Stomach (tissue), 19 donors: ENCODE measurements at places on chromosomes 4 and X.

GRCh38 chr4:85707611-85708010 is 232.7 kb downstream of the ARHGAP24 start:
- DNase-seq = no peak

DNA sequence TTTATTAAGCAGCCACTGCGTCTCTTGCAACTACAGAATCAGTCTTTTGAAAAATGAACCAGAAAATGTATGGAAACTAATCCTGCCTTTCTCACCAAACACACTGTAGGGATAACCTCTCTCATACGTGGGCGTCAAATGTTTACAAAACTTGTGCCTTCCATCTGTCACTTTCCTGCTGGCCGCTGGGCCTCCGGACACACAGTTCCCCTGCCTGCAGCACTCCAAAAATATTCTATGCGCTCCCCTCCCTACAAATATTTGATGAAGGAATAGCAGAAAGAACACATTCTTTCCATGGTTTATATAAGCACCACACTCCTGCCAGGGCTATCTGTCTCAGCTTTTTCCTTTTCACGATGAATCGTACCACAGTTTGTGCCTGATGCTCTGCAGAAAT is 14.9 kb upstream of the CYTL1 start:
- DNase-seq = no peak

- no peak for DNase-seq
Measured at GRCh38 chr4:38106886-38107514, 146.8 kb downstream of the PTTG2 start.

DNA sequence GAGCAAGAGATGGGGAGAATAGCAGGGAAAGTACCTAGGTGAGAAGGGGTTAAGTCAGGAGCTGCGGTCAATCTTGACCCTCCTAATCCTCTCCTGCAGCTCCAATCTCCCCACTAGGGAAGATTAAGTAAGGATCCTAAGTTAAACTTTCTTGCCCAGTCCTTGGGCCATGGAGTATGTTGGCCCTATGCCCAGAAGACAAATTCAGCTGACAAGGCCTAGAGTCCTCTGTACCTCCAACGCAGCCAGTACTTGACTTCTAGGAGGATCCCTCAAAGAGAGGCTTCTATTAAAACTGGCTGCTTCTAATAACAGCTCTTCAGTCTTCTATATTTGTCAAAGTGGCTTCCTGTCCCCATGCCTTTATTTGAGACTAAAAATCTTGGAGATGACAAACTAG is 1.4 kb downstream of the CLDN2 start:
- no peak for DNase-seq

- no peak for DNase-seq
Measured at GRCh38 chr4:110610620-110610939, 12.3 kb downstream of the PITX2 start.

DNA sequence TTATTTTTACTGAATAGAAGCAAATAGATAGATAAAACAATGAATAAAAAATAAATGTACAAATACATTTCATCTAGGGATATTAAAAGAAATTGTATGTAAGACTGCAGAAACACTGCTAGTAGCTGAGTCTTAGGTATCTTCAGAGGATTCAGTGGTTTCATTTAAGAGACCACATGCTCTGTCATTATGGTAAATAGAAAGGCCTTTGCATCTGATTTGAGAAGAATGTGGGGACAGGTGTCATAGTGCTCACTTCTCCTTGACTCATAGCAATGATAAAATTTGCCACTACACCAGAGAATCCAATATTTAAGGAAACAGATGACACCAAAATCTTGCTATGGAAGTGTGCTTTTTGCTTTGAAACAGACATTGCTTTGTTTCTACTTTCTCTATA is 59.8 kb upstream of the PPP1R2C start:
- DNase-seq = no peak

DNA sequence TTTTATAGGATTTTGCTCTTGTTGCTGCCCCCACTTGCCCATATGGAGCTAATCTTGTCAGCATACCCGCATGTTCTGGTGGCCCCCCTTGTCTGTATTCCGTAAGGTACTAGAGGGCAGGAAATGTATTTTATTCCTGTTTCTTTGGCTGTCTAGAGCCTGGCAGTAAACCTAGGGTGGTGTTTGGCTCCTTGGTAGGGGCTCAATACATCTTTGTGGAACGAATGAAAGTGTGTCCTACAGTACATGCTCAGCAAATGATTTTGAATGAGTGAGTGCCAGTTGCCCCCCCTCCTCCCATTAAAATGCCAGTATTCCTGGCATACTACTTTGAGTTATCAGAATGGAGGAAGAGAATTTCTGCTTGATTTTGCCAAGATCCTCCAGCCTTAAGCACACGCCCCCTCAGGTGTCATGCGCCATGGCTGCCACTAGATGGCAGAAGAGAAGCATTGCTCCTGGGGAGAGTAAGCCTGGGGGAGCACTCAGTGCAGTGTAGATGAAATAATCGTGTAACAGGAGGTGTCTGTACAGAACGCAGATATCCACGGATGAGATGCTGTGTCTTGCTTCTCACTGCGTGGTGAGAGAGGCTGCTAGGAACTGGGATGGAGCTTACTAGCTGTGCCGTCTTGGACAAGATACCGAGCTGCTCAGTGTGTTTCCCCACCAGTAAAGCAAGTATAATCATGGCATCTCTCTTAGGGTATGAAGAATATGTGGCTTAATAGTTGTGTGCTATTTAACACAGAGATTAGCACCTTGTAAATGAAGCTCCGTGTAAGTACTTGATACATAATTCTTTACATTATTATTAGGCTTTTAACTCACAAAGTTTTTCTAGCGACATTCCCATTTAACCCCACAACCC is 17.2 kb upstream of the RNF212 start:
- DNase-seq = peak; percentile 92

DNA sequence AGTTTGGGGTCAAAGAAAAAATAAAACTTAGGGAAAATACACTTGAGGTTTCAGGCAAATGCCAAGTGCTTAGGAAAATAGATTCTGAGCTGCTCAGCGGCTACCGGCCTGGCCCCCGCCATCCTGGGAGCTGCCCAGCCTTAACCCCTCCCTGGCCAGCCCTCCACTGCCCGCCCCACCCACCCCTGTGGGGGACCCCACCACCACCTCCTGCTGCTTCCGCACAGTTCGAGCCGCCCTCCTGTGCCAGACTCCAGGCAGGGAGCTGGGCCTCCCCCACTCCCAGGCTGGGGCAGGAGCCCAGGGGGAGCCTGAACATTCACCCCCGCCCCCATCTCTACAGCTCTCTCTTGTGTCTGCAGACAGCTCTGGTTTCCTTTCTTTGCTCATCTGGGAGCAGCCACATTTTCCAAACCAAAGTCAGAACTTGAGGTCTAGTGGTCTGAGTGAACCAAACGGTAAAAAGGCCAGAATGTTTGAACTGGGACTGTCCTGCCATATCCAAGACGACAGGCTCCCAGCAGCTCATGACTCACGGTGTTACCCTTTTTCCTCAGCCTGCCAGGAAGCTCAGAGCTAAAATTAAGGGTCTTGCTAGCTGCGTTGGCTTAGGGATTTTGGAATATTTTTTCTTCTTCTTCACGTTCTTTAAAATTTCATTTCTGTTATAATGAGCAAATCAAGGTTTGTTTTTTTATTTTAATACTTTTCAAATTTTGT is 4.7 kb upstream of the FGFR3 start:
- no peak for DNase-seq

GRCh38 chr4:150337734-150338133 is 244.2 kb upstream of the MAB21L2 start:
- DNase-seq = no peak

DNA sequence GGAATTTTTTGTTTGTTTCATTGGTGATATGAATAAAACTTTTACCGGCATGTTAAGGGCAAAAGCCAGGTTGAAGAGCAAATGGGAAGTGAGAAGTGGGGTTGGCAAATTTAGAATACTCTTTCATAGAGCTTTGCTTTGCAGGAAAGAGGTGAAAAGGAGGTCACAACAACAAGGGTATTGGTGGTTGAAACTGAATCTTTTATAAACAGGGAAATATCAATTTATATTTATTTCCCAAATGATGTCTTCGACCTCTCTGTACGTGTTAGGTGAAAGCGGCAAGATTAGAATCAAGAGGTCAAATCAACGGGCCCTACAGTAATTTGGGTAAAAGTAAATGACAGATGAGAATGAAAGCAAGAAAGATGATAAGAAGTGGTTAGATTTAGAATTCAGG is 3.4 kb downstream of the SMR3A start:
- no peak for DNase-seq

DNA sequence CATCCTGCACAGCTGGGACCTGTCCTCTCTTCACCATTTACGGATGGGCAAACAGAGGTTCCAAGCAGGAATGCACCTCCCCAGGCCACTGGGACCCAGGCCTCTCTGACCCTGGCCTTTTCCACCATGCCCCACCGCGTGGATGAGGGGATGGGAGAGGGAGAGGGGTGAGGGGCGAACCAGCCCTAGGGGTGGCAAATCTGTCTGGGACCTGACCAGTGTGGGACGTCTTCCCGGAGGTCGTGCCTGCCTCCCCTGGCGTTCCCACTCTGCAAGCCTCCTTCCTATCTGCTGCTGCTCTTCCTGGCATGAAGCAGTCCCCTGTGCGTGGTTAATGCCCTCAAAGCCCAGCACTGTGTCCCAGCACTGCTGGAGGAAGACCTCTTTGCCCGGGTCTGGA is 35.9 kb downstream of the ABLIM2 start:
- no peak for DNase-seq

DNA sequence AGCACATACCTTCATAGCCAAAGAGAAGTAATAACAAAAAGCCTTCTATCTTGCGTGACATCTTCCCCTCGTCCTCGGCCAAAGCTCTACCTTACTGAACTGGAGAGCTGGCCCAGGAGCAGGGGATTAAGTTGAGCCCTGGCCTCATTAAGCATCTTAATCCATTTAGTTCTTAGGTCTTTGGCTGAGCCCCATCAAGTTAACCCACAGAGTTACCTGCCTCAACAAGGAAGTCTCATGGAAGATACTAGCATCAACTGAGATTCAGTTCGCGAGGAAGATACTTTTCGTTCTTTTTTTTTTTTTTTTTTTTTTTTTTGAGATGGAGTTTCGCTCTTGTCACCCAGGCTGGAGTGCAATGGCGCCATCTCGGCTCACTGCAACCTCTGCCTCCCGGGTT is at the start of gene RS1:
Gene RS1, minus strand, starts transcription at position 101 of the 400 bp plus-strand sequence. Its CDS starts 40 bp downstream, at position 61.
- no peak for DNase-seq
